ENCODE measurements at places on chromosomes 5 and 9.

GRCh38 chr9:32965566-32965965 is 35.9 kb downstream of the APTX start:
- DNase-seq = no peak

DNA sequence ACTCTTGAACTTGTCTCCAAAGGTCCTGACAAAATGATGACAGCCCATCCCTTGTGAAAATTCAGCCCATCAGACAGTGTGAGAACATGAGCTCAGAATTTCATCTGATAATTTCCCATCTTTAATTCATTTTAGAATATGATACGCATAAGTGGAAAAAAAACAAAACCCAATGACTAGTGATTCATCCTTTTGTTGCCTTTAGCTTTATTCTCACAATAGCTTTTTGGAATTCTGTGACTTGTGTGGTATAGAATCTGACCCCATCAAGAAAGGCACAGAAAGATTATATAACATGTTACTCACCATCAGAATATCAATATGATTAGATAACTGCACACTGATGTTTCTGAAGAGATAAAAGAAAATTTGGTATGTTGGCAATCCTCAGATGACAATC is 16.1 kb upstream of the TMED7 start:
- DNase-seq = no peak

- DNase-seq = no peak
These were observed 569.9 kb downstream of the GABRG2 start for GRCh38 chr5:162637481-162637880.

GRCh38 chr9:113564498-113565237 is 101.1 kb downstream of the RGS3 start:
- DNase-seq = no peak

DNA sequence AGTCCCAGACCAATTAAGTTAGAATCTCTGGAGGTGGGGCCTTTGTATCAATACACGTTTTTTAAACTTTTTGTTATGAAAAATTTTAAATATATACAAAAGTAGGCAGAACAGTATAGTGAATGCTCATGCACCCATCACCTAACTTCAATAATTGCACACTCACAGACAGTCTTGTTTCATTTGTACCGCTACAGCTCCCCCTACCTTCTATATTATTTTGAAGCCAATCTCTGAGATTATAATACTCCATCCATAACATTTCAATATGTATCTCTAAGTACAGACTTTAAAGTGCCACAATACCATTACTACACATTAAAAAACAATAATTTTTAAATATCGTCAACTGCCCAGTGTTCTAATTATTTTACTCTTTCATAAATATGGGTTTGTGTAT is 32.9 kb downstream of the ISL1 start:
- DNase-seq = no peak

DNA sequence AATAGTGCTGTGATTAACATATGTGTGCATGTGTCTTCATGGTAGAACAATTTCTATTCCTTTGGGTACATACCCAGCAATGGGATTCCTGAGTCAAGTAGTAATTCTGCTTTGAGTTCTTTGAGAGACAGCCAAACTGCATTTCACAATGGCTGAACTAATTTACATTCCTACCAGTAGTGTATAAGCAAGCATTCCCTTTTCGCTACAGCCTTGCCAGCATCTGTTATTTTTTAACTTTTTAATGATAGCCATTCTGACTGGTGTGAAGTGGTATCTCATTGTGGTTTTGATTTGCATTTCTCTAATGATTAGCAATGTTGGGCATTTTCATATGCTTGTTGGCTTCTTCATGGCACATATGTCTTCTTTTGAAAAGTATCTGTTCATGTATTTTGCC is 308.5 kb downstream of the ARRDC3 start:
- no peak for DNase-seq

- DNase-seq = no peak
These were observed 131.7 kb downstream of the BARX1 start for GRCh38 chr9:93823245-93824072.

GRCh38 chr9:101536351-101536750 is 2.7 kb downstream of the RNF20 start:
- no peak for DNase-seq

DNA sequence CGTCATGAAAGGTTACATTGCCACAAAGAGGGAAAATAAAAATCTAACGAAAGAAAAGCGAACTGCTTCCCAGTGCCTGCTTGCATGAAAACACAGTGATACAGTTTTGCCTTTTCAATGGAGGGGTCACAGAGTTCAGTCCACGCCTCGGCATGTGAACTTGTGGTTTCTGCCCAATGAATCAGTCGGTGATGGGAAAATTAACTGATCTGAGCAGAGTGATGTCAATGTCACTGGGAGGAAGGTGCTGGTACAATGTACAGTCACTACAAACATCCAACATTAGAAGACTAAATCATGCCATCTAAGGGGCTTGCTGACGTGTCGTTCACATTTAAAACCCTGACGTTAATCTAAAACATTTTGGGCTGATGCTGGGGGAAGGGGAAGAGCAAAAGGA is 151.8 kb upstream of the MSX2 start:
- no peak for DNase-seq

DNA sequence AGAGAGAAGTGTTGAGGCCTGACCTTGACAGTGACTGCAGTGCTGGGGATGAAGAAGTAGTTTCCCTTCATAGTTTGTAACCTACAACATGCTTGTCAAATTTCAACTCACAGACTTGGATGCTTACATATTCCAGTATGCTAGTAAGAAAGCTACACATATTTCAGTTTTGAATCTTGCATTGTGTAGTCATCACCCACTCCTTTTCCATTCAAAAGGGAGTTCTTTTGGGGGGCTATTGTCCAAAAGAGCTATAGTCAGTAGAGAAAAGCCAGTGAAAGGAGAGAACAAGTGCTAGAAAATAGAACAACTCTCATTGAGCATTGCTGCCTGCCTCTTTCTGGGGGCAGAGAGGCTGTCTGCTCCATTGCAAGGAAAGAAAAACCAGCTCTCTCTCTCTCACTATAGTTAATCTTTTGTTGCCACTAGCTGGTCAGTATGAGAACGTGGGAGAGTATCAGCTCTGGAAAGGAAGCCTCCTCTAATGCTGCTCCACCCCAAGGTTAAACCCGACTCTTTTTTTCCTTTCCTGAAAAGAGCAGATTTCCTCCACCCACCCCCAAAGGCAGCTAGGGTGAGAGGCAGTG is 7.3 kb downstream of the ASTN2 start:
- no peak for DNase-seq

- no peak for DNase-seq
These were observed 123.0 kb upstream of the FST start for GRCh38 chr5:53357439-53357838.

- DNase-seq = no peak
These were observed 241.5 kb upstream of the CLINT1 start for GRCh38 chr5:158100373-158100888.

GRCh38 chr9:93624431-93624834 is 48.0 kb downstream of the PHF2 start:
- no peak for DNase-seq

GRCh38 chr5:133147815-133148567 is 96.2 kb downstream of the HSPA4 start:
- DNase-seq = no peak

GRCh38 chr9:14372437-14373335 is 58.7 kb upstream of the NFIB start:
- DNase-seq = no peak

GRCh38 chr5:132987531-132988408 is 24.3 kb upstream of the AFF4 start:
- DNase-seq = no peak
